Endothelial cell (in vitro differentiated cells): ENCODE measurements at places on chromosomes 4 and X. TPM values are rescaled to one million over a fixed set of nuclear protein-coding genes. Genes with fewer than 3 reads are reported as not detected.

- DNase-seq = no peak
Observed at GRCh38 chr4:105150503-105150902, 3.8 kb downstream of the TET2 start.

DNA sequence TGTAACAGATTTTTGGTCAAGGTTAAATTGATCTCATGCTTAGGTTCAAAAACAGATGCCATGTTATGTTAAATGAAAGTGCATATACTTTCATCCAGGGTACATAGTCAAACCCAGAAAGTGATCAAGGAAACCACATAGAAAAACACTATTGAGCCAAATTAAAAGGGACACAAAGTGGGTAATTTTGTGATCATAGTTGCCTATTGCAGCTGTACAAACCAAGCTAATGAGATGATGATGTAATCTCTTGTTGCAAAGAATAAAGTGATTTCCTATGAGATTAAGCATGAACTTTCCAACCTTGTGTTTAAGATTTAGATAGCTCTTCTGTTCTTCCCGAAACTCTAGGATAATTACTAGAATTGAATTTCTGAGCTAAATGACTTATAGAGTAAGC lies 20.2 kb upstream of the LIMCH1 start:
- DNase-seq = no peak

DNA sequence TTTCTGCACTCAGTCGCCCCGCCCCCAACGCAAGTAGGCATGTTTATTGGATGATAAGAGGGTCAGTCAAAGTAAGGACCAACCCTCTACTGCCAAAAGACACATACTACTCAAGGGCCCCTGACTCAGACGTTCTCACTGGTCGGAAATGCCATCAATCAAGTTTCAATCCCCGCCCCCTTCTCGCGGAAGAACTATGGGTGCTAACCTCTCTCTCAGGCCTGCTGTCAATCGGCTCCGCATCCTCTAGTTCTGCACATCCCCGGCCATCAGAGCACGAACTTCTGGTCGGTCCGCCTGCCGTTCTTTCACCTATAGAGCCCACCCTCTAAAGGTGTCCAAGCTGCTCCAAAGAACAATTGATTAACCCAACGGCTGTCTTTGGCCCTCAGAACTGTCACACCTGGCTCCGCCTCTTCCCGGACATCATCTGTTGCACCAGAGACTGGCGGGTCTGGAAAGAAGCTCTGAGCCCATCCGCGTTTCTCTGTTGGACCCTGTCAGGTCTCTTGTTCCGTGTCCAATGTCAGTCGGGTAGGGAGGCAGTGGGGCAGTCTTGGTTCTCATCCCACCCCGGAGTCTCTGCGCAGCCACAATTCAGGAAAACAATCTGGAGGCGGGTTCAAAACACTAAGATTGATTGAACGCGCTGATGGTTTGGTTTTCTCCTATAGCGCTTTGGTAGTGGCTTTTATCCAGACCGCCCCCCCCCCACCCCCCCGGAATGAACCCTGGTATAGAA lies 15.2 kb downstream of the NDUFB11 start:
- peak; percentile 79 for DNase-seq

DNA sequence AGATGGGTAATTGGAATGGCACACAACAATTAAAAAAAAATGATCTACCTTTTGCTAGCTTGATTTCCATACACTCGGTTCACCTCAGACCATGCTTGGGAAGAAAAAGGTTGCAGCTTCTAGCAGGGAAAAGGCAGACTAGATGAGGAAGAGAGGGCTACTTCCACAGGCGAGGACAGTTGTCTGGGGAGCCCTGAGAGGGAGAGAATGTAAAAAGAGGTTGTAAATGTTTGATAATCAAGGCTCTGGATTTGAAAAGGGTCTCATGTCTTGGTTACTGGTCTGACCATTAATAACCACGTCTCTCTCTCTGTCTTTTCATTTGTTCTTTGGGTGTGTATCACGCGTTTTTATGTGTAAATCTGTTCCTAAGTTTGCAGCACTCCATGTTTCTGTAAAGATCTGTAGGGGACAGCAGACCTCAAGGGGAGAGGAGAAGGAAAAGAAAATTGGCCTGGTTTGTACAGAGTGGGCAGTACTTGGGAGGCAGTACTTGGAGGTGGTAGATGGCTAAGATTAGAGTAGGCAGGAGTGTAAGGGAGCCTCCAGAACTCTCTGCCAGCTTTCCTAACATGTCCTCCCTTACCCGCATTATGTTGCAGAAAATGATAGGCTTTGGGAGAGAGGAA lies 750 bp downstream of the ARMCX5 start:
- DNase-seq = no peak

- DNase-seq = no peak
Observed at GRCh38 chr4:80990851-80991250, 39.7 kb upstream of the BMP3 start.

DNA sequence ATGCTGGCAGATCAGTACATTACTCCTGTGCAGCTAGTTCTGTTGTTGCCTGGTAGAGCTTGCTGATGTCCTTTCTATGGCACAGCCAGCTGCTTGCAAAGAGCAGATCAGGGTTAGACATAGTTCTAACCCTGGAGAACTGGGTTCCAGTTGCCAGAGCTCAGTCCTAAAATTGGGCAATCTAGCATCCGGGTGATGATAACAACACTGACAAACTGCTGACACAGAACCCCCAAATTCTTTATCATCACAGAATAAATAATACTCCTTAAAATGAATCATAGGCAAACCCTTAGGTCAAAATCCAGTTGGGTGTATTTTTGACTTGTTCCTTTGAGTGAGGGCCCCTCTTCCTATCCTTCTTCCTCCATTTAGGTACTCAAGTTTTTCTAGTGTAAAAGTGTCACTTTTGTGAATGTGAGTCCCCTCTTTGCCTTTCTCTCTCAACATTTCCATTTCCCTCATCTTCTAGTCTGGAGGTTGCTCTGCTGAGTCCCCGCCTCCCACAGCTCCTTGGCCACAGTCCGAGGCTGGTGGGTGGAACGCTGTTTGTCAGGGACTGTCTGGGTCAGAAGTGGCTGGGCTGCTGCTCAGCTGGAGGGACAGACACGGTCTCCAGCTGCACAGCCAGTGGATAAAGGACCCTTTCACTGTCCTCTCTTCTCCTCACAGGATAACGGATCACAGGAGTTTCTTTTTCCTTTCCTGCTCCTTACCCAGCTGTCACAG lies 93.6 kb upstream of the RASGEF1B start:
- DNase-seq = peak; percentile 13

DNA sequence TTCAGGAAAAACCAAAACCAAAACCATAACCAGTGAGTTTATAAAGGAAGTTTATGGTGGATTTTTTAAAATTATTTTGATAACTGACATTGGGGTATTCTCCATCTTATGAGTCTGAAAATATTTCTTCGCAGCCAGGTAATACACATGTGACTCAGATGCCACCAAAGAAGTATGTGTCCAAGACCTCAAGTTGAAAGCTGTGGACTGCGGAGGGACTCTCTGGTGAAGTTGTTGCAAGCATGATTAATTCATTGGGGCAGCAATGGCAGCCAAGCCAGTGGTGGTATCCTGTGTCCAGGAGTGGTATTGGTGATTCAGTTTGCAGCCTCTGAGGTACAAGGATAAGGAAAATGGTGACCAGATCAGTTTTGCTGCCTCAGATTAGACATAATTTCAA lies 14.0 kb upstream of the ADH5 start:
- no peak for DNase-seq

DNA sequence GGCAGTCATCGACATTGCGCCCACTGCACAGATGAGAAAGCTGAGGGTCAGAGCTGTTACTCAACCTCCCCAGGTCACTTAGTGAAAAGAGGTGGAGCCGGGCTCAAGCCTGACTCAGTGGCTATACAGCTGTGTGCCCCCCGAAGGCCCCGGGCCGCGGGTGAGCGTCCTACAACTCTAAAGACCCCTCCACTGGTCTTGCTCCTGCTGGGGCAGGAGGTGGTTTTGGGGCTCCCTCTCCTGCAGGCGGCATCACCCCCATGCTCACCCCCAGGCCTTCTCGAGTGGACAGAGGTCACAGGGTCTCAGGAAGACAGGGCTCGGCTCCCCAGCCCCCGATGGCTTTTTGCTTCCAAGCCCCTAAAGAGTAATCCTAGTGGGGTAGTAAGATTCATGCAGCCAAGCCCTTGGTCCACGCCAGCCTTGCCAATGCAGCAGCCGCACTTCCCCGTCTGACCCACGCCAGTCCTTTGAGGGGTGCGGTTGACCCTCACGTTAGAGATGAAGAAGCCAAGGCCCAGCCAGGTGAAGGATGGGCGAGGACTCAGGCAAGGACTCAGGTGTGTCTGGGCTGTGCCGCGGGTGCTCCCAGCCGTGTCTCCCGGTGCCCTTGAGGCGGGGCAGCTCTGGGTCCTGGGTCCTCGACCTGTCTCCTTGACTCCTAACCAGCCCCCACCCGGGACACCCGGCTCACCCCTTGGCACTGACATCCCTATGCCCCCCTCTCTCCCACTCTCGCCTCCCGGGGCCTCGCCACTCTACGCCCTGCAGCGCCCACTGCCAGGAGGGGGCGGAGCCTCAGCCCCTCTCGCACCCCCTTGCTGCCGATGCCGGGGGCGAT lies 200.4 kb downstream of the AFAP1 start:
- DNase-seq = no peak

- no peak for DNase-seq
Observed at GRCh38 chrX:124358800-124359383, 12.5 kb downstream of the SH2D1A start.

DNA sequence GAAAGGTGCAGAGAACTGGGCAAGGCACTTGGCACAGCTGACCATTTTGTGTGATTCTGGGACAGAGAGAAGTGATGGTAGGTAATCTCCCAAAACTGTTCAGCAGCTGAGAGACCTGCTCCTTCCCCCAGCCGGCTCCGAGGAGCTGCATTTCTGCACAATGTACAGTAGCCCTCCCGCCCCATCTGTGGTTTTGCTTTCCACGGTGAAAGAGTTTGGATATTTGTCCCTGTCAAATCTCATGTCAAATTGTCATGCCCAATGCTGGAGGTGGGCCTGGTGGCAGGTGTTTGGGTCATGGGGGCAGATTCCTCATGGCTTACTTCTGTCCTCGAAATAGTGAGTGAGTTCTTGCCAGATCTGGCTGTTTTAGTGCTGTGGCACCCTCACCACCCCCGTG lies 90.5 kb upstream of the CD99 start:
- no peak for DNase-seq

GRCh38 chrX:109077788-109078187 lies 341.4 kb upstream of the IRS4 start:
- no peak for DNase-seq

DNA sequence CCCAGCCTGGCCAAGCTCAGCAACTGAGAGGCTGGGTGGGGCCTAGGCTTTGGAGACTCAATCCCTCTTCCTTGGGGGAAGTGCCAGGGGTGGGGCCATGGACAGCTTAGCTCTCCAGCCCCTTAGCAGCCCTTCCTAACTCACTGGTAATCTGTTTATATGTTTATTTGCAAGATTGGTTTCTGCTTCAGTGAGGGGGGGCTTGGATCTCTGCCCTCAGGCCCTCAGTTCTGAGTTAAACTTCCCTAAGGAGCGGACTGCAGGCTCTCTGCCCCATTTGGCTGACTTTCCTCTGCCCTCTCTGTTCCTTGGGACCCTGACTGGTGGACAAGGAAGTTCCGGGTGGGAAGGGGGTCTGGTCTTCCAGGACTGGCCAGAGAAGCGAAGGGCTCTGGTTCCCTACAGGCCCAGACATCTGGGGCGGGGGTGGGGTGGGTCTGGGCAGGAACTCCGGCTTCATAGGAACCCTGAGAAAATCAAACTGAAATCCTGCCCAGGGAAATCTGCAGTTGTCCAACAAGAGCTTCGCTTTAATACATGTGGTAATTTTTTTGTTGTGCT lies 51.4 kb downstream of the NALF2 start:
- no peak for DNase-seq

DNA sequence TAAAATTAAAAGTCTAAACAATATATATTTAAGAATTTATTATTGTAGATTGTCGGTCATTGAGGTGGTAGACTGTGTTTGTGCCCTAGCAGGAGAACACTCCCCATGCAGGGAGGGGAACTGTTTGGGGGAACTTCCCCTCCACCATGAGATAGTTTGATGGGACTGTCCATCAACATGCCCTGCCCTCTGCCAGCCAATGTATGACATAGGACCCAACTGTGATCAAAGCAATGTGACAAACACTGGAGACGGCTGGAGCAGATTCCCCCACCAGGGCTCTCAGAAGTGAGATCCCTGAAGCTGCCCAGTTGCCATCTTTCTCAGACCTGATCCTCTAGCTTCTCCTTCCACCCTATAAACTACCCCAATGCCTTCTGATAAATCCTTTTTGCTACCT lies 44.9 kb downstream of the SH3KBP1 start:
- DNase-seq = no peak

DNA sequence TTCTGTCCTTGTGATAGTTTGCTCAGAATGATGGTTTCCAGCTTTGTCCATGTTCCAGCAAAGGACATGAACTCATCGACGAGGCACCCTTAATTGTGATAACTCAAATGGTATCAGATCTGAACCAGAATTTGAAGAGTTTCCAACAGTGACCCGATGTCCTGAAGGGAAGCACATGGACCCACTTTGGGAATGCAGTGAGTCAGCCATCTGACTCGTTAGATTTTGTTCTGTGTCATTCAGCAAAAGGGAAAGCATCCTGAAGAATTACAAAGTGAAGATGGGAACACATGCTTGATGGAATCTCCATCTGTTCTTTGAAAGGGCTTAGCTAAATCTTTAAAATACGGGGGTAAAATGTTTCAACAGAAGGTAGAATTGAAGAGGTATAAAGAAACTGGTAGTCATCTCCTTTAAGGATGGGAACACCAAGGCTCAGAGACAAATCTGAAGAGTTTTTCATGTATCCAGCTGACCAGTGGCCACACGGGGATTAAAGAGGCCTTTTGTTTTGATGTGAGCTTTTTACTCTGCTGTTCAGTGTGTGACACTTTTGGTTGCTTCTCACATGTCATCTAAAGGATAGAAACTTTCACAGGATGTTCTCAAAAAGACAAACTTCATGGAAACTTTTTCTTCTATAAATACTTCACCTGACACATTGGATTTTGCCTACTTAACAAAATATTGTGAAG lies 393.8 kb downstream of the INPP4B start:
- DNase-seq = no peak

DNA sequence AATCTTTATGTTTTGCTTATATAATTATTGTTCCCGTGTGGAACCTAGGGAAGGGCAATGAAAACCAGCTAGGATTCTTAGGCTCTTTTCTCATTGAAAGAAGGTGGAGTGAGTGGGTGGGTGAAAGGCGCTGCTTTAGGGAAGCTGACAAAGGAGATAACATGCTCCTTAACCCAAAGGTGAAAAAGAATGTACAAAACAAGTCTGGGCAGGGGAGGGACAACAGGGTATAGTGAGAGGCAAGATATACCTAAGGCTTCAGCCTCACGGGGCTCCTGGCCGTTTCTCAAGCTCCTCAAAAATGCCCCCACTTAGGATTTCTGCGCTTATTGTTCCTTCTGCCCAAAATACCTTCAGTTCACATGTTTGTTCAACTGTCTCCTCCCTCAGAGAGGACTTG lies 1.8 kb downstream of the SH2D1A start:
- no peak for DNase-seq

FOXR2 gene
- not detected for total RNA-seq

DGAT2L6 gene
- total RNA-seq = not detected

FRMD7 gene
- not detected for total RNA-seq

SHROOM4 gene
- total RNA-seq = 35.8 TPM

FANCB gene
- total RNA-seq = 6.0 TPM

ARHGAP6 gene
- total RNA-seq = 4.1 TPM

BGN gene
- 393 TPM for total RNA-seq

PRKG2 gene
- total RNA-seq = 0.72 TPM

ATOH1 gene
- not detected for total RNA-seq

SNCA gene
- 49.7 TPM for total RNA-seq
